Iris pigment epithelial cell (primary cell): ENCODE measurements at places on chromosomes 16 and 17.

- DNase-seq: no peak
These were observed 115.4 kb upstream of the GNAO1 start for GRCh38 chr16:56075732-56076388.

DNA sequence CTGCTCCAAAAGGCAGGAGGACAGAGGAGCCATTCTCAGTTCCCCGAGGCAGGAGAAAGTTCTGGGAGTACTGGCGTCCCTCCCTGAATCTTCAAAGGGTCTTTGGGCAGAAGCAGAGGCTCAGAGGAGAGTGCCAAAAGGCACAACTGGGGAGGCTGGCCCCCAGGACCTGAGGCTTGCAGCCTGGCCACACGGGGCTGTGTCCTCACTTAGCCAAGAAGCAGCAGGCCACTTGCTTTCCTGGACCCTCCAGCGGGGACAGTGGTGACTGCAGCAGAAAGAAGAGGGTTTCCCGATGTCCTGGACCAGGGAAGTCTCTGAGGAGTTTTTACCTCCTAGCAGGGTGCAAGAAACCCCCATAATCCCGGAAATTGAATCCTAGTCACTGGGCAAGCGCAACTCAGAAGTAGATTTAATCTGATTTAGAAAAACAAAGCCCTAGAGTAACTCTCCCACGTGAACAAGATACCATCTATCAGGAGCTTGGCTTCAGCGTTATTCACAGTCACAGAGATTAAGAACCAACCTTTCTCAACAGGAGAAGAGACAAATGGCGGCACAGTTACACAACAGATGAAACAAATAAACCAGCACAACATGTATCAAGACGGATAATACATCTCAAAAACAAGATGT is 25.5 kb upstream of the BCO1 start:
- no peak for DNase-seq

- DNase-seq: no peak
These were observed 49.6 kb downstream of the MRC2 start for GRCh38 chr17:62676952-62677596.

- no peak for DNase-seq
These were observed 260.1 kb downstream of the SNX29 start for GRCh38 chr16:12236589-12236988.

DNA sequence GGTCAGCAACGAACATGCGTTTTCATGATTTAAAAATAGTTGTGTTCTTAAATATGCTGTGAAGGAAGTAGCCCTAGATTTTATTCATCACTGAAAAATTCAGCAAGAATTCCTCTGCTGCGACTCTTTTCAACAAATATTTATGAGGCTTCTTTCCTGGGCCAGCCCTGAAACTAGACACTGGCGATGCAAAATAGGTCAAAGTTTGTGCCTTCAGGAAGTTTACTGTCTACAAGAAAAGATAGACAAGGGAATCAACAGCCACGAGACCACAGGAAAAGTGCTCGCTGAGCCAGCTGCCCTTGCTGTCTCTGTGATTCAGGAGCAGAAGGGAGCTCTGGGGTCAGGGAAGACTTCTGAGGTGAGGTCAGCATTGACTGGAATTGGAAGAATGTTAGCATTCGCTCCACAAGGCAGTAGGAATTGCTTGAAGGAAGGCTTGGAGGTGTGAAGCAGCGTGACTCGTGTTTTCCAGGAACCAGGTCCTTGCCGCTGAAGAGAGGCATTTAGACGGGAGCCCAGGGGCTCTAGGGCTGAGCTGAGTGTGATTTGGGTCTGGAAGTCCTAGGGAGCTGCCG is 1.9 kb upstream of the RPL26 start:
- peak; percentile 94 for DNase-seq
